ENCODE measurements at places on chromosomes 1 and 21.

DNA sequence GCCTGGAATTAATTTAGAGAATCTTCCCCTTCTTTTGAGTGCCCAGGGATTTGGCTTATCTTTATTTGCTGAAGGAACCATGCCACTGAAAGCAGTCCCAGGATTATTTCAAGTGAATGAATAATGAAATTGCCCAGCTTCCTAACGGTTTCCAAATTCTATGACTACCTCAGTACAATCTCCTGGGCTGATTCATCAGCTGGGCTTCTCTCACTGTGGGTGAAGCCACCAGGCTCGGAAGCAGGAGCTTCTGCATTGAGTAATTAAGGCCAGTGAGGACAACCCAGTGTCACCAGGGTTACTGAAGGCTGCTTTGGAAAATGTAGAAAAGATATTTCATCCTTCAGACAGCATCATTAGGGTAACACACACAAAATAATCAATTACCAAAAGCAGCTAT is 169.8 kb downstream of the DAB1 start:
- DNase-seq = no peak

- no peak for DNase-seq
Observed at GRCh38 chr1:84795966-84796600, 96.9 kb downstream of the LPAR3 start.

DNA sequence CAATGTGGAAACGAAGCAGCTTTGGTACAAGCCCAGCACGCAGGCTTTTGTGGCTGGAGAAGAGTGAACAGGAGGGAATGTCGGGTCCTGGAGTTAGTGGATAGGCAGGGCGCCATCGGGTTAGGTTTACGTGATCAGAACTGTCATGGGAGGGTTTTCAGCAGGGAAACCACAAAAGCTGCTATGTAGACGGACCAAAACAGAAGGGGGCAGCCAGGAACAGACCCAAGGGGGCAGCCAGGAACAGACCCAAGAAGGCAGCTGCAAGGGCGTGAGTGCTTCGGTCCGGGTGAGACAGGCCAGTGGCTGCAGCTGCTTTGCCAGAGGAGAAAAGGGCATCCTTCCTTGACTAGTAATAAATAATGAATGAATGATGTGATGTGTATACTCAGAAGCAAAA is 77.5 kb upstream of the KIF1B start:
- no peak for DNase-seq

DNA sequence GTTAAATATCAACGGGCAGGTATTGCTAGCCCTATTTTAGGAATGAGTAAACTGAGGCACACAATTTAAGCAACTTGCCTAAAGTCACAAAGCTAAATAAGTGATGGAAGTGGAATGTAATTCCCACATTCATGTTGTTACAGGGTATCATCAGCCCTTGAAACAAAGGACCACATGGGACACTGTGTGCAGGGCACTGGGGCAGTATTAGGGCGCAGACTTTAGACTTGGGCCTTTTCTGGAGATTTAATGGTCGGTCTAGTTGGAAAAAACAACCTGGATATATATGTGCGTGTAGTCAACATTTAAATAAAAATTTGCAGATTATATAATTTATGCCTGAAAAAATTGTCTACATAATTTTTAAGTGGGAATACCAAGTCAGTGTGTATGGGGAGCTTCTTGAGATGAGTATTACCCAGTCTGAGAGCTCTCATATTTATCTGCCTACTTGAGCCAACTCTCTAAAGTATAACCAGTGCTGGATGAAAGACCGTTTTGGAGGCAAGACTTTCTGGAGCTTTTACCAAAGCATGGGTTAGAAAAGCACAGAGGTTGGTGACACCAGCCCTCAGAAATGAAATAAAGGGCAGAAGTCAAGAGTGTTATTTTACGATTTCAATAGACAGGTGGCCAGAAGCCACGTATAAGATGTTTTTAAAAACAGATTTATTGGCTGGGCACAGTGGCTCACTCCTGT is 1.6 kb downstream of the KDM1A start:
- DNase-seq = no peak

- DNase-seq = no peak
Observed at GRCh38 chr1:209855623-209856022, 27.9 kb downstream of the UTP25 start.
